Motor neuron (in vitro differentiated cells): ENCODE measurements at places on chromosomes 3 and 15. TPM values are rescaled to one million over a fixed set of nuclear protein-coding genes. Genes with fewer than 3 reads are reported as not detected.

DNA sequence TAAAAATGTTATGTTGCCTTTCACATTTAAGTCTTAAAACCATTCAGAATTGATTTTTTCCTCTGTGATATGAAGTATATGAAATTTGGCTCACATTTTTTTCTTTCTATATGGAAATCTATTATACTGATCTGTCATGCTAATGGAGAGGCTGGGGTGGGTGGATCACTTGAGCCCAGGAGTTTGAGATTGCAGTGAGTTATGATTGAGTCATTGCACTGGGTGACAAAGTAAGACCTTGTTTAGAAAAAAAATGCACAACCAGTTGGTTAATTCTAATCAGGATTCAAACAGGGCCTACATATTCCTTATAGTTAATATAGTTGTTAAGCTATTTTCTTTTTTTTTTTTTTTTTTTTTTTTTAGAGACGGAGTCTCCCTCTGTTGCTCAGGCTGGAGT is 230.5 kb downstream of the MFSD1 start:
- peak; percentile 68 for ATAC-seq

GRCh38 chr3:42276141-42277132 is 10.5 kb upstream of the CCK start:
- ATAC-seq = no peak

- ATAC-seq = no peak
Measured at GRCh38 chr15:52524223-52525136, 4.2 kb downstream of the MYO5A start.

The DOCK3 gene
- 3.0 and 7.8 TPM in 2 replicates for total RNA-seq

The TMEM212 gene
- total RNA-seq = not detected in 2 replicates

The CASR gene
- 0.22 and 1.0 TPM in 2 replicates for total RNA-seq
